ENCODE measurements at places on chromosomes 16 and 17. TPM values are rescaled to one million over a fixed set of nuclear protein-coding genes. Genes with fewer than 3 reads are reported as not detected.

TMIGD1 gene
- total RNA-seq, result not detected

UMOD gene
- total RNA-seq, result not detected

PLA2G10 gene
- not detected for total RNA-seq

CIITA gene
- 20.1 TPM for total RNA-seq

KIF2B gene
- total RNA-seq, result not detected

OMG gene
- not detected for total RNA-seq

SNAI3 gene
- 0.39 TPM for total RNA-seq

Data from lower leg skin (tissue), 4 donors.